Epithelial cell of esophagus (primary cell): ENCODE measurements at places on chromosomes 4 and X.

DNA sequence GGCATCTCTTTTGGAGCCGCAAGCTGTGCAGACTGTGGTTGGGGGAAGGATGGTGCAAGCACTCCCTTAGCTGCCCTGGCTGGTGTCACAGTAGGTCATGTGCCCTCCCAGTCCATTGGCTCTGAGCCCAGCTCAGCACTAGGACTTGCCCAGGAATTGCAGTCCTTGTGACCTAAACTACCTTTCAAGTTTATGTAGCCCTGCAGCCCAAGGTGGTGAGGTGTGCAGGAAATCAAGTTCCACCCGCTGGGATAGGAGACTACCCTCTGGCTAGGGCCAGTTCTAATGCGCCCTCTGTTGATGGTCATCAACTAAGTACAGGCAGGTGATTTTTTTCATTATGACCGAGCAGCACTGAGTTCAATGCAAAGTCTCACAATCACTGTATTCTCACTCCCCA is 335.2 kb downstream of the UBE2NL start:
- peak; percentile 17 for DNase-seq

- DNase-seq = no peak
These were observed 18.6 kb upstream of the TMEM185A start for GRCh38 chrX:149650162-149650561.

GRCh38 chr4:92268642-92269041 is 35.1 kb upstream of the GRID2 start:
- DNase-seq = no peak

DNA sequence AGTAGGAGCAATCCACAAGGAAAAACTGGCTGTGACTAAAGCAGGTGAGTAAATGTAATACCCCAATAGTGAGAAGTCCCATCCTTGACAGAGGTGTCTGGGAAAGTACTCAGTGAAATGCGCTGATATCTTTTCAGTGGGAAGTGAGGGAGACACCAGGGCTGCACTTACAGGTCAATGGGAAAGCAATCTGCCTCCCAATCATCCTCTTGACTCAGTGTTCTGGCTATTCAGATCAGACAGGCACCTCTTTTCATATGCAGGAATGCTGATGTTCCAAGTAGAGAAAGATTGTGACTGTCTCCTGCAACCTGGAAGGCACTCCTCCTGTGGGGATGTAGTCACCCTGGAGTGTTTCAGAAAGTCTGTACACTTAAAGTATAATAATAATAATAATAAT is 39.9 kb upstream of the SPIN2A start:
- no peak for DNase-seq

DNA sequence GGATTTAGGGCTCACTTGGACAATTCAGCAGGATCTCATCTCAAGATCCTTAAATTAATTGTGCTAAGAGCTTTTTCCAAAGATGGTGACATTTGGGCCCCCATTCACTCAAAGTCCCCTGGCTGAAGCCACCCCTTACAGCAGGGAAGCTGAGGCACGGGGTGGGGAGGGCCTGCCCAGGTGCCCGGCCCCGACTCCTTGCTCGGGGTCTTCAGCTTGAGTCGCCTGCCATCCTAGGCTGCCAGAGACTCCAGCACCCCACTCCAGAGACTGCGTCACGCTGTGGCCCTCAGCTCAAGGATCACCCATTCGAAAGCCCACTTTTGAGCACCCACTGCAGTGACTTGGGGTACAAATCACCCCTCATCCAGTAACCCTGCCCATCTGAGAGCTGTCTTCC is 39.2 kb upstream of the GPR78 start:
- no peak for DNase-seq

DNA sequence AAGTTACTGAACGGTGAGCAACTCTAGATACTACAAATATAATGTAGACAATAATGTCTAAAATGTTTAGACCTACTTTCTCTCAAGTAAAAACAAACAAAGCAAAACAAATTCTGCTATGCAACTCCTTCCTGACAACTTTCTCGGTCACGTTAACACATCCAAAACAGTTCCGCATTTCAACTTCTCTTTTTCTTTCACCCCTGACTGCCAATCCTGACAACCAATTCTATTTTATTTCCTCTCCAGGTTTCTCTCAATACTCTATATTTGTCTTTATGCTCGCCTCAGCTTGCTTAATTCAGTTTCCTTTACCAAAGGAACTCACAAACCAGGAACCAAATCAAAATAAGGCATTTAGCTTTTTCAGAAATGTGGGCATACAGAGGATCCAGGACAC is 513.0 kb downstream of the FSTL5 start:
- no peak for DNase-seq

DNA sequence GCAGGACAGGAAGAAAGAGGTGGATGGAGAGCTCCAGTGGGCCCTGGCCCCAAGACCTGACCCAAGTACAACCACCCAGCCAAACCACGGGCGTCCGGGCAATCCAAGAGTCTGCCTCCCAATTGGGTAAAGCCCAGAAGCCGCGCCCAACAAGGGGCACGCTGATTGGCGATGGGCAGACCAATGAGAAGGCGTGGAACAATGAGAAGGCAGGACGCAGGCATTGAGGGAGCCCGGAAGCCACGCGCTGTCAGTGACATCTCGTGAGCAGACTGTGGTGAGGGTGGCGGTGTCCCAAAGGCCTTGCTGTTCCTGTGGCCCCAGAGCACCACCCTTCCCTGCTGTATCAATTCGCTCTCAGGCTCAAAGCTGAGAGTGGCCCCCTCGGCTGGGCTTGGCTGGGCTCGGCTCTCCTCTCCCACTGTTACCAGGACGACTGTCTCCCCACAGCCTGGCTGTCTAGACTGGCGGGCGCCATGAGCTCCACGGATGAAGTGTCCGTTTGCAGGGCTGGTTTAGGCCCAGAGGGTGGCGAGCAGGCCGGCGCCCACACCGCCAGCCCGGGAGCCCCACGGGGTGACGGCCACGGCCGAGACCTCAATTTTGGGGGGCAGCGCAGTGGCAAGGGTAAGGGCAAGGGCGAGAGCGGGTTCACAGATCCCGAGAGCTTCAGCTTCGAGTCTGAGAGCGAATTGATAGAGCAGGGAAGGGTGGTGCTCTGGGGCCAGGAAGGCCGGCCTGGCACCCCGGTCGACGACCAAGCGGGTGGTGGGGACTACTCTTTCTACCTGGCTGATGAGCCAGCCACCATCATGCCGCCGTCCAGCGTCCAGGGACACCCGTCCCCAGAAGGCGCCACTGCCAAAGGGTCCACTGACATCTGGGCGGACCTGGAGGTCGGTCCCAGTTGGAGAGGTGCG is at the start of gene LOC101059915:
LOC101059915 (plus strand) TSS at position 219 of the 920 bp plus-strand sequence.
- no peak for DNase-seq

DNA sequence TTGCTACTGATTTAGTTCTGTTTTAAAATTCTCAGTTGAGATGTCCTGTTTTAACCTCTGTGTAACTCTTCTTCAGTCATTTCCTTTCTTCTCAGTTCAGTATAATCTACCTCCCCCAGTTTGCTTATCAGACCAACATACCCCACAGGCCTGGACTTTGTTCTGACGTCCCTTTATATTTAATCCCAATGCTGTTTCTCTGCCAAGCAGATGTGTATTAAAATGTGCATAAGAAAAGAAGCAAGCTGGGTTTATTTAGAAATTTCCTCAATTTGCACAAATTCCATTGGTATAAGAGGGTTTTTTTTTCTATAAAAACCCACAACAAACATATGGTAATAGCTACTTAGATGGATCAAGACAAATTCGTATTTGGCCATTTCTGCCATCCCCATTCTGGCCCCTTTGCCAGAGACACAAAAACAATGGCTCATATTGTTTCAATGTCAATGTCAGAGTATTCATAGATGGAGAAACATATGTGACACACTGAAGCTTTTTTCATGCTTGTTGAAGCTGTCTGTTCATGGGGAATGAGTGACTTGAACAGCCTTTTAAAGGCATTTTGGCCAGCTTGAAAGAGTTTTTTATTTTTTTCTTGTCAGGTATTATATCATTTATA is 24.5 kb downstream of the HCCS start:
- DNase-seq = no peak

DNA sequence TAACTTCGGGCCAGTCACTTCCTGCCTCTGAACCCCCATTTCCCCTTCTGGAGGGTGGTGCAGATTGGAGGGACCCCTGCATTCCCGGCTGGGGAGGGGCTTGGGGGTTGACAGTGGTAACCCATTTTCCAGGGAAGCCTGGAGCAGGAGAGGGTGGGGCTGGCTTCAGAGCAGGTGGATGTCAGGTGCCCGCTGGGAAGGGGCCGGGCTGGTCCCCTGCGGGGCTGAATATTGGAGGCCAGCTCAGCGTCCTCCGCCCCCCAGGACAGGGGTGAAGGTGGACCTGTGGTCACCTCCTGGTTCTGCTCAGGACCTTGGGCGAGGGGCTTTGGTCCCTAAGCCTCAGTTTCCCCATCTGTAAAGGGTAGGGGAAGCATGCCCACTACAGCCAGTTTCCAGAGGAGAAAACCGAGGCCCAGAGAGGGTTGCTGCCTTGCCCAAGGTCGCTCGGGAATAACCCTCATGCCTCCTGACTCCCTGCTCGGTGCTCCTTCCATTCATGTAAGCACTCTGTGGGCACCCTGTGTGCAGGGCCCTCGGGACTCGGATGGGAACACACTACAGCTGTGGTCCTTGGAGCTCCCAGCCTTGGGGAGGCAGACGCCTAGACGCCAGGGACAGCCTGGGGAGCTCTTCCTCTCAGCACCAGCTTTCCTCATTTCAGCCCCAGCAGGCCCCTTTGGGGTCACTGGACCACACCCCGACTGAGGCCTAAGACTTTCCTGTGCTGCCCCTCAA is 683 bp downstream of the MAN2B2 start:
- DNase-seq = no peak

DNA sequence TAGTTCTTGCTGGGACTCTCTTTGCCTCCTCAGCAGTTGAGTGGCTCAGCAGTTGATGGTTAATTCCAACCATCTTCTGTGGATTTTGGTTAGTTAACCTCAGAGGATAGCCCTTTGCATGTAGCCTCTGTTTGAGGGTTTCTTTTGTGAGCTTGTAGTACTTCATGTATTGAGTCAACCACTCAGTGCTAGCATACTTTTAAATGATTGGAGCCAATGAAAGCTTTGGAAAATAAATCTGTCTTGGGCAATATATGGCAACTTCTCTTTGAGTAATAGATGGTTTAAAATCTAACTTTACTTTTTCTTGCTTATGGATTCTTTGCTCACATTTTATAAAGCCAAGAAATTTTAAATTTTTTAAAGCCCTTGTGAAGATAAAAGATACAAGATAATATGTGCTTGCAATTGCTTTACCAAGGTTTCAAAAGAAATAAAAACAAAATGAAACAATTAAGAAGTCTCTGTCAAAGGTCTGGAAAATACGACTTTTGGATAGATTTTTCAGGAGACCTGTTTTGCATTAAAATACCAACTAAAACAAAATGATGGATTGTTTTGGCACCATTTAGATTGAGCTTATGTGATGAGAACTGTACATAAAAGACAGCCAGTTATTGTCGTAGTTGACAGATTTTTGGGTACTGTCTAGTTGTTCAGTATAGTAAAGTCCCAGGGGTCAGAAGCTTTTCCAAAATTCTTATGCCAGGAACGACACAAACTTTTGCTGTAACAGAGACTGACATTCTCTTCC is 181.9 kb downstream of the SPRY1 start:
- DNase-seq = no peak

- DNase-seq = no peak
These were observed 9.2 kb downstream of the HNRNPH2 start for GRCh38 chrX:101417190-101417589.

- DNase-seq = no peak
These were observed 1.0 kb upstream of the MECP2 start for GRCh38 chrX:154098551-154098950.

DNA sequence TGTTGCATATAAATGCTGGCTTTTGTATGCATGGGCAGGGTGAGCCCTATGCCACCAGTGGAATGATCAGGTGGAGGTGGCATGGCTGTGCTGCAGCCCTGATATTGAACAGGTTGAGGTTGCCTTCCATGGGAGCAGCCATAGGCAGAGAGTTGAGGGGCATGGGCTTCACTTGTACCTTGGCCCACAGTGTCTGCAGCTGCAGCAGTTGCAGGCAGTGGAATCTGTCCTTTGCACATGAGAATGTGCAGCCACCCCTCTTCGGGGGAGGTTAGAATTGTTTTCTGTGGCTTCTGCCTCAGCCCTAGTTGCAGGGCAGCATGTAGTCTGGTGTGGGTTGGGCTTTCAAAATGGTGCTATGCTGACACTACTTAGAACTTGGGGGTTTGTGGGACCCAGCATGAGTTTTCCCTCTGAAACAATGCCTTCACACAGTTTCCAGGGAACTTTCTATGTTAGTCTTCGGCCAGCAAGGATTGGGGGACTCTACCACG is 25.4 kb upstream of the VSIG1 start:
- no peak for DNase-seq

GRCh38 chrX:56833626-56834025 is 104.6 kb downstream of the NBDY start:
- peak; percentile 54 for DNase-seq

- DNase-seq = peak; percentile 4
These were observed 12.2 kb upstream of the MCF2 start for GRCh38 chrX:139720136-139720535.

- DNase-seq = no peak
These were observed 111.8 kb upstream of the H2AZ1 start for GRCh38 chr4:100061835-100062234.

DNA sequence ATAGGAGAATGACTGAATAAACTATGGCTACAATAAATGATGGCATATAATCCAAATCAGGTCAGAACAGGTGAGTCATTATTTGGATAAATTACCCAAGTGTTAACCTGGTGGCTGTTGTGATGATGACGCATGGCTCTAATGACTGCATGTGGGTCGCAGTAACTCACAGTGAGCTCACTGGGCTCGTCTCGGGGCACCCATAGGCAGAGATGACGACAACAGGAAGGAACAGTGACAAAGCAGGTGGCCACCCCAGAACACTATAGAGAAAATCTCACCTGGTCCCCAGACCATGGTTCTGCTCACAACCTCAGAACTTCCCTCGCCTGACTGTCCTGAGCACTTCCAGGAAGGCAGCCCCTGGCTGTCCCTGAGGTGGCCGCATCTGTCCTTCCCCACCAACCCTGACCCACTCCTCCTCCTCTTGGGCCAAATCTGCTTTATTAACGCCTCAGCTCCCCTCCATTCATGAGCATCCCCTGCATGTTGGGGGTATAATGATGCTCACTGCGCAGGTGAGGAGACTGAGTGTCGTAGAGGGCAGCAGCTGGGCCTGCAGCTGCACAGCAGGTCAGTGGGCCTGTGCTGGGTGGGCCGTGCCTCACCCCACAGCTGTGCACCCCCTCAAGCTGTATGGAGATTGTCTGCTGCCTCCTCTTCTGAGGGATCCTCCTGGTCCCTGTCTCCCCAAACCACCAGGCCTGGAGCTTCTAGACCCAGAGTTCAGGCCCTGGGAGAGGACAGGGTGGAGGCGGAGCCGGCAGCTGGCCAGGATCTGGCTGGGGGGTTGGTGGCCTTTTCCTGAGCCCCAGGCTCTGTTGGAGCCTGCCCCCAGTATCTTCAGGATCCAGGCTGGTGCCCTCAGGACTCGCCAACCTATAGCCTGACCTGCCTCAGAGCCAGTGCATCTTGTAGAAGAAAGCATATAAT is 30.9 kb upstream of the FAM156A start:
- DNase-seq = peak; percentile 75

DNA sequence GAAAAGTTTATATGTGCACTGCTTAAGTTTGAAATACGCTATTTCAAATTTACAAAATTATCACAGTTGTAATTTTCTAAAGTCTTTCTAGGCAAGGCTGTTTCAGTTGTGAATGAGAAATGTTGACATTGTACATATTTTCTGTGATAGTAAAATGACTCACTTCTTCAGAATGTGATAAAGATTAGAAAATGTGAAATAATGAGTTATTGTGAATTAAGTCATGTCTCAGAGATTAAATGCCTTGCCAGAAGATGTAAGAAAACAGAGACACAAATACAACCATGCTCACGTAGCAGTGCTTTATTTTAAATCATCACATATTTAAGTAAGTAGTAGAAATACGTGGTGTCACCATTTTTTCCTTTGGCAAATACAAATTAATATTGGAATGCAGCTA is 768 bp downstream of the CLCN4 start:
- peak; percentile 11 for DNase-seq

GRCh38 chr4:149173241-149174013 is 642.2 kb downstream of the IQCM start:
- no peak for DNase-seq
